Colonic mucosa (tissue), 4 donors: ENCODE measurements at places on chromosomes 11 and 22. TPM values are rescaled to one million over a fixed set of nuclear protein-coding genes. Genes with fewer than 3 reads are reported as not detected.

DNA sequence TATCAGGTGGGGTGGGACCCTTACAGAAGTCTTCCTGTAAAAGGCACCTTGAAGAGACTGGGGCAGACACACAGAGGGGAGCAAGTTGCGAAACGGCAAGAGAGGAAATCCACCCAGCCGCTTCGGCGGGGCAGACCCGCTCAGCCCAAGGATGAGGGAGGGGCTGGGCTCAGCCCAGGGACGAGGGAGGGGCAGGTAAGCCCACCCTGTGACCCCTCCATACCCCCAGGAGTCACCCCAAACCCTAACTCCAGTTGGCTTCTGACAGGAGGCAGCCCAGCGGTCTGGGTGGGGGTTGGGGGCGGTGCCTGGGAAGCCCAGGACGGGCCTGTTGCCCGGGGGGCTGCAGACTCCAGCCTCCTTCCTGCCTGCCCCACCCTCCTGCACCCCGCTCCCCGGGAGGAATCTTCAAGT, 965 bp downstream of the OSBPL5 start:
- no peak for DNase-seq

DNA sequence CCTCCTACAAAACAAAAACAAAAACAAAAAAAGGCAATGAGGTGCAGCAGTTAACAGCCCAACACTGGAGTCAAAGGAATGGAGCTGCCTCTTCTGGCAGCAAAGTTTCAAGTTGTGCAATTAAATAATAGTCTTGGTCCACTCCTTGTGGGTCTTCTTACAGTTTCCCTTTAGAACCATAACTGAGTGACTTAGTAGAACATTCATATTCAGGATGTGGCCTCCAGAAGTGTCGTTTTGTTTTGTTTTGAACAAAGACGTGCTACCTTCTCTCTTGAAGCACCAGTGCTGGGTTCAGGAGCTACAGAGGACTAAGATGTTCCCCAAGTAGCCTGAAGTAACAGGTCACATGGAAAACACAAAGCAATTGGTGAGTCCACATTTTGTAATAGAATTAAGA, 2.0 kb upstream of the JAML start:
- DNase-seq, result no peak

DNA sequence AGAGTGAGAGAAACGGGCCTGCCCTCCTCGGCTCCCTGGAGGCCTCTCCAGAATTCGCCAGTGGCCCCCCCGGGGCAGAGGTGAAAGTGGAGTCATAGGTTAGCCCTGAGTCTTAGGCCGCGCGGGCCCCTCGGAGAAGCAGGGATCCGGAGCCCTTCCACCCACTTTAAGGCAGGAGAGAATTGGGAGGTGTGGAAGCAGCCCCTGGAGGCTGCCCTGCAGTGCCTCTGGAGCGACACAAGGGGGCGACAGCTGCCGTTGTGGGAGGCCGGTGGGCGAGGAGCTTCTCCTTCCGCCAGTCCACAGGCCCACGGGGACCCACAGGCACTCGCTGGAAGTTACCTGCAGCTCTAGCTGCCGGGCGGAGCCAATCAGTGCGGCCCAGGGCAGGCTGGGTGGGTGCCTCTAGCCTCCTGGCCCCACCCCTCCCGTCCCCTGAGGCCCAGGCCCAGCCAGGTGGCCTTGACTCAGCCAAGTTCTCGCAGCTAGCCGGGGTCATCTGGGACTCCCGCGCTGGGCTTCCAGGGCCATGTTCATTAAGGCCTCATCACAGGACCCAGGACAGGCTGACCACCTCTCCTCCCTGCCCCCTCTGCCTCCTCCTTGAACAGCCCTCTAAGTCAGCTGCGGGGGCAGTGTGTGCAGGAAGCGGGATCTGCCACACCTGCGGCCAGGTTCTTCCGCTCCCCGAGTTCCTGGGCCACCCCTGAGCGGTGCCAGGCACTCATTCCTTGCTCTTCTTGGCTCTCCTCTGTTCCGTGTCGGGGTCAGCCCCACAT, 5.0 kb downstream of the DGKZ start:
- no peak for DNase-seq

- DNase-seq, result no peak
Observed at GRCh38 chr11:109853156-109853776, 239.9 kb upstream of the ZC3H12C start.

- DNase-seq, result peak; percentile 62
Observed at GRCh38 chr11:68021167-68021787, 9.2 kb upstream of the NDUFS8 start.

The TBC1D22A gene
- 36.4 TPM for total RNA-seq

The ADM2 gene
- 4.4 TPM for total RNA-seq

DNA sequence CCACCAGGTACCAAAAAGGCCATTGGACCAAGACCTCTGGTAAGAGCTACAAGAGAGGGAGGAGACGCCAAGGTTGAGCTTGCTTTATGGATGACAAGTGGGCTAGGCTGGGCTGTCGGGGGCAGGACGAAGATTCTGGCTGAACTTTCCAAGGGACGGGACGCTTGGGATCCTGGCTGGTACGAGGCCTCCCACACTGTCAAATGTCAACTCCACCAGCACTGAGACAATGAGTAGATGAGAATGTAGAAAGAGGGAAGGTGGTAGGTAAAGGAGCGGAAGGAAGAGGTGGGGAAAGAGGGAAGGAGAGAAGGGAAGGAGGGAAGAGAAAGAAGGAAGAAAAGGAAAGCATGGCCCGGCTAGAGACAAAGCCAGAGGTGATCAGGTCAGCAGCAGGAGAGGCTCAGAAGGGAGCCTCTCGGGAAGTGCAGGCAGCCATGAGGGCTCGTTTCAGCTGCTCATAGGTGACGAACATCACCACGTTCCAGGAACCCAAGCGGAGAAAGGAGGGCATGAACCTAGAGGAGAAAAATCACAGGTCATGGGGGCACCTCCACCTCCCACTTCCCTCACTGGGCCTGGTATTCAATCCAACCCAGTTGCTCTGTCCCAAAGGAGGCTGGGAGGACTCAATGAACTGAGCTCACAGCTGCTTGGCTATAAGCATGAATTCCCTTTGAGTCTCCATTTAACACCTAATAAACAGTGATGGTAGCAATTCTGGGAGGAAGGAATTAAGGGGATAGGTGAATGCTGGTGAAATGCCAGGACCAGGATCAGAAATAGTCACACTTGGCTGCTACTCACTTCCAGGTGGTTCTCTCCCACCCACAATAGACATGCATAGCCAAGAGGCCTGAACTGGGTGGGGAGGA, 7.8 kb downstream of the UCP2 start:
- peak; percentile 16 for DNase-seq

The FGF19 gene
- total RNA-seq, result 0.22 TPM
